ENCODE measurements at places on chromosomes 3 and 15.

- no peak for DNase-seq
Measured at GRCh38 chr15:60908888-60909287, 320.2 kb downstream of the RORA start.

- peak; percentile 59 for DNase-seq
Measured at GRCh38 chr15:83436513-83437158, 10.5 kb upstream of the SH3GL3 start.

GRCh38 chr15:31214864-31215489 lies 111.7 kb upstream of the KLF13 start:
- peak; percentile 40 for DNase-seq

DNA sequence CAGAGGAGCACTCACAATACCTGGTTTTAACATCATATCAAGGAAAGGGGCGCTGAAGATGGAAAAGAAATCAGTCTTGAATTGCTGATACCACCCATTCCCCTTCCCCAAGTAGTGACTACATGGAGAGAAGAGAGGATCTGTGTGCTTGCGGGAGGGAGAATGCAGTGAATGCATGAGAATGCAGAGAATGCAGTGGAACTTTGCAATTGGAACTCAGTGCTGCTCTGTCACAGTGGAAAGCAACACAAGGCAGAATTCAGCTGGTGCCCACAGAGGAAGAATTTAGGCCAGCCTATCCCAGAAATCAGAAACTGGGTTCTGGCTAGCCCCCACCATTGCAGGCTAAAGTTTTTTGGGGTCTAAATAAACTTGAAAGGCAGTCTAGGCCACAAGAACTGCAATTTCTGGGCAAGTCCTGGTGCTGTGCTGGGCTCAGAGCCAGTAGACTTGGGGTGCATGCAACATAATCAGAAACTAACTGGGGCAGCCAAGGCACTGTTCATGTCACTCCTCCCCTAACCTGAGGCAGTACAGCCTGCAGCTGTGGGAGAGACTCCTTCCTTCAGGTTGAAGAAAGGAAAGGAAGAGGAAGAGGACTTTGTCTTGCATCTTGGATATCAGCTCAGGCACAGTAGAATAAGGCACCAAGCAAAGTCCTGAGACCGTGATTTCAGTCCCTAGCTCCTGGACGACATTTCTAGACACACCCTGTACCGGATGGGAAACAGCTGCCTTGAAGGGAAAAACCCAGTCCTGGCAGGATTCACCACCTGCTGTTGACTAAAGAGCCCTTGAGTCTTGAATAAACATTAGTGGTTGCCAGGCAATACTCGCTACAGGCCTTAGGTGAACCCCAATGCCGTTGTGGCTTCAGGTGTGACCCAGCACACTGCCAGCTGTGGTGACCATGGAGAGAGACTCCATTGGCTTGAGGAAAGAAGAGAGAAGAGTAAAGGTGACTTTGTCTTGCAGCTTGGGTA lies 329.3 kb downstream of the TBL1XR1 start:
- DNase-seq = no peak

- no peak for DNase-seq
Measured at GRCh38 chr15:36841193-36841592, 259.2 kb downstream of the MEIS2 start.

DNA sequence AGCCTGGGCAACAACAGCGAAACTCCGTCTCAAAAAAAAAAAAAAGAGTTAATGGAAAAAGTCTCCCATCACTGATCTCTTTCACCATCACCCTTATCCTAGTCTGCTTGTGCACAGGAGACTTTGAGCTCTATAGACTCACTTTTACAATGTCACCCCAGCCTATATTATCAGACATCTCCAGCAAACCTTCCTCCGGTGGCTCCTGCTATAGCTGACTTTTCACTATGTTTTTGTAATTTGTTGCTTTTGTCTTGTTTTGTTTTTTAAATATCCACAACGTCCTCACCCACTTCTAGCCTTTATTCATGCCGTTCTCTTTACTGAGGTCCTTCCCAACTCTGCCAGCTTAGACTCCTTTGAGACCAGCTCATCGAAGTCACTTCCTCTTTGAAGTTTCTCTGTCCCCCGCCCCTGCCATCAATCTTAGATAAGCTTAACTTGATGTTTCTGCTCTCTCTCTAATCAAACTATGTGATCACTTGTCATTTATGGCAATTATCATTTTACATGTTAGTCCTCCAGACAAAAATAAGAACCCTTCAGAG lies 82.7 kb upstream of the CHD2 start:
- no peak for DNase-seq

GRCh38 chr3:112013784-112014143 lies 15.0 kb downstream of the TAGLN3 start:
- no peak for DNase-seq

GRCh38 chr3:127124120-127124519 lies 68.8 kb upstream of the PRR23E start:
- DNase-seq = no peak

GRCh38 chr15:77819851-77820728 lies 187.4 kb upstream of the LINGO1 start:
- DNase-seq = peak; percentile 90

GRCh38 chr3:102450976-102451375 lies 16.2 kb downstream of the ZPLD1 start:
- DNase-seq = no peak

DNA sequence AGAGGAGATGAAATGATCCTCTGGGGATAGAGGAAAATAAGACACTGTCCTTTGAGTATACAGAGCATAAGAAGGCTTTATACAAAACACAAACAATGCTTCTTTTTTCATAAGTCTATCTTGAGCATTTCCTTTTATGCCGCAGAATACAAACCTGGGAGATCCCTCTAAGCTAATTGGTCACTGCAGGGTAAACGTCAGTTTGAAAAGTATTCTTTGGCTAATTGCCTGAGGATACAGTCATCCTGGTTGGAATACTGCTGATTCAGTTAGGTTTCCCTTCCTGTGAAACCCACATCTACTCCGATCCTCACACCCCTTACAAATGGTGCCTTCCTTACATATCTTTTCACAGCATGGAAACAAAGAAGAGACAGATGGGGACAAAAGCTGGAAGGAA lies 10.6 kb downstream of the WNT5A start:
- DNase-seq = no peak

DNA sequence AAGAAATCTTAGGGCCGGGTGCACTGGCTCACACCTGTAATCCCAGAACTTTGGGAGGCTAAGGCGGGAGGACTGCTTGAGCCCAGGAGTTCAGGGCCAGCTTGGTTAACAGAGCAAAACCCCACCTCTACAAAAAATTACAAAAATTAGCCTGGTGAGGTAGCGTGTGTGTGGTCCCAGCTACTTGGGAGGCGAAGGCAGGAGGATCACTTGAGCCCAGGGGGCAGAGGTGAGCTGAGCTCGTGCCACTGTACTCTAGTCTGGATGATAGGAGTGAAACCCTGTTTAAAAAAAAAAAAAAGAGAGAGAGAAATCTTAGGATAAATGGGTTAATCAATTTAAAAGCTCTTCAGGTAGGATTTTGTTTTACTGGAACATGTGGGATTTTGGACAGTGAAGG lies 31.2 kb upstream of the DUT start:
- DNase-seq = no peak

DNA sequence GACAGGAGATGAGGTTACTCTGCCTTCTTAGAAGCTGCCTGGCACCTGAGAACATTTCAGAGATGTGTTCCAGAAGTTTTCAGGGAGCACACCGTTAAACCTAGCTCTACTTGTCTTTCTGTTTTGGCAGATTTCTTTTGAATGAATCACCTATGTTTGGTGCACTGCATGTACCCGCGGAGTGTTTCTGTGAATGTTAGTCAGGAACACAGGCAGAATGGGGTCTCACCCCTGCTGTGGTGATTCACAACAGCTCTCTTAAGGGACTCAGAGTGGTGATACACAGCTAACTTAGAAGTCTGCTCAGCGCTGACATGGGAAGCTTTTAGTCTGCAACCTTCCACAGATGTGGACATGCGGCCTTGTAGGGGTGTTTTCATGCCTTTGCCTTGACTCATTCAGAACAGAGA lies 24.0 kb downstream of the TSEN2 start:
- no peak for DNase-seq

GRCh38 chr3:110810356-110810755 lies 261.3 kb upstream of the NECTIN3 start:
- no peak for DNase-seq

GRCh38 chr3:56725175-56725574 lies 42.1 kb upstream of the TASOR start:
- no peak for DNase-seq

DNA sequence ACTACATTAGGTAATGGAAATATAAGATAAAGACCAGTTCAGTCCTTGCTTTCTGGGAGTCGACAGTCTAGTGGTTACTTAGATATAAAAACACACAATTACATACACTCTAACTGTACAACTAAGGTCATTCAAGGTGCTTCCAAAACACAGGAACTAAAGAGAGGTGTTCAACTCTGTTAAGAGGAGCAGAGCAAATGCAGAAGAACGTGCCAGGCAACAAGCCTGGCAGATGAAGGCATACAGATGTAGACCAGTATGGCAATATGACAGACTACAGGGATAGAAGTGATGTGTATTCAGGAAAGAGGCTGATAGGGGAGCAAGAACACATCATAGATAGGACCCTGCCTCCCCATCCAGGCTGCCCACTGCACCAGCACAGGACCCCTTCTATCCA lies 78.3 kb downstream of the CBLB start:
- no peak for DNase-seq

DNA sequence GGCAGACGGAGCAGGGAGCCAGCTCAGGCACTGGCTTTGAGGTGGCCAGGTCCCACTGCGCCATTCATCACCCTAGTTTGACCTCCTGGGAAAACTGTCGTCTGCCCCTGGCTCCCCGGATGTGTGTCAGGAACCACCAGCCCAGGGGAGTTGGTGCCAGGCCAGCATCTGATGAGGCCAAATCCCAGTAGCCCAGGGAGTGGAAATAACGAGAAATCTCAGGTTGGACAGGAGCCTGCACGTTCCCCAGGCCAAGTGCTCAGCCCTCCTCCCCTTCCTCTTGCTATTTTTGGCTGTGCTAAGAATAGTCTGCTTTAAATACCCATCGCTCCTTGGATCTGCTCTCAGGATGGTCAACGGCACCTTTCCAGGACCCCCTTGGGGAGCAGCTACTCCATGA lies 93.1 kb upstream of the RPL32 start:
- DNase-seq = no peak

GRCh38 chr15:90294601-90295269 lies 29.3 kb downstream of the NGRN start:
- peak; percentile 31 for DNase-seq

GRCh38 chr15:98657721-98658120 lies 9.4 kb downstream of the IGF1R start:
- no peak for DNase-seq

- DNase-seq = no peak
Measured at GRCh38 chr3:34109021-34109420, 310.6 kb downstream of the PDCD6IP start.

- no peak for DNase-seq
Measured at GRCh38 chr3:83033133-83033532, 1271.7 kb upstream of the GBE1 start.

DNA sequence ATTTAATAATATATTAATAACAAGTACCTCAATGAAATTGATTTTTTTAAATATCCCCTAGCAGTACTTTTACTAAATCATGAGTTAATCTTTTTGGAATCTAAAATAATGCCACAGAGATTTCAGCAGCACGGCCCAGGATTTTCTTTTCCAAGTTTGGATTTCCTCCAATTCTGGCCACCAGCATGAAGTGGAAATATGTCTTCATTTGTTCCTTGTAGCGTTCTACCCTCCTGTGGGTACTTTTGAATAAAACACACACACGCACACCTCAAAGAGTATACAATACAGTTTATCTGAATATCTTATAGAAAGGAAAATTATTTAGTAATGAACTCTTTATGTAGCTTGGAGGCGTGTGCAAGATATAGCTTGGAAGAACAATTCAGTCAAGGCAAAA lies 125.1 kb upstream of the STT3B start:
- DNase-seq = no peak

DNA sequence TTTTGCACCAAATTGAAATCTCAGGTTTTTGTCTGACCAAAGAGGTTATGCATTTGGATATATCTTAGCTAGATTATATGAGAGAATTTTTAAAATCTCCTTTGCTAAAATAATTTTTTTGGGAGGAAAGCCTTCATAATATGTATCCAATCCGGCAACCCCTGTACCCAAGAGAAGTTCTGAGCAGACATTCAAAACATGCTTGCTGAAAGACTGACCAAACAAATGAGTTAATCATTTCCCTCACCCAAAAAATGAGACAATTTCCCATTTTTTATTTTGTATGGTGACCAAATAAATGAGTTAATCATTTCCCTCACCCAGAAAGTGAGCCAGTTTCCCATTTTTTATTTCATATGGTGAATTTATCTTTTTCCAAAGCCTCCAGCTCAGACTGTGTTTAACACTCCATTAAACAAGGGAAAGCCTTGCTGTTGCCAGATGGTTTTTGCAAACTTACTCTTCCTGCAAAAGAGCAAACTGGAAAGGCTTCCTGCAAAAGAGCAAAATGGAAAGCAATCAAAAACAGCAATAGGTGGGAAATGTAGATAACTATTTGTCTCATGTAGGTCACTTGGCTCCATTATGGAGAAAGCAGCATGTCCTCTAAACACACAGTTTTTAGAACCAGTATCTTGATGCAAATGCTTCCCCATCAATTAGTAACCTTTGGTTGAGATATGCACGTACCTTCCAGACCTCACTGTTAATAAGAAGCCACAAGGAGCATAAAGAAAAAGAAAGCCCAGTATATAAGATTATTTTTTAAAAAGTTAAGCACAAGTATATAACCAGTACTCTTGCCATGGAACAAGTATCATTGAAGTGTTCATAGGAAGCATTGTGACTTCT lies 78.4 kb upstream of the OSTN start:
- DNase-seq = no peak

DNA sequence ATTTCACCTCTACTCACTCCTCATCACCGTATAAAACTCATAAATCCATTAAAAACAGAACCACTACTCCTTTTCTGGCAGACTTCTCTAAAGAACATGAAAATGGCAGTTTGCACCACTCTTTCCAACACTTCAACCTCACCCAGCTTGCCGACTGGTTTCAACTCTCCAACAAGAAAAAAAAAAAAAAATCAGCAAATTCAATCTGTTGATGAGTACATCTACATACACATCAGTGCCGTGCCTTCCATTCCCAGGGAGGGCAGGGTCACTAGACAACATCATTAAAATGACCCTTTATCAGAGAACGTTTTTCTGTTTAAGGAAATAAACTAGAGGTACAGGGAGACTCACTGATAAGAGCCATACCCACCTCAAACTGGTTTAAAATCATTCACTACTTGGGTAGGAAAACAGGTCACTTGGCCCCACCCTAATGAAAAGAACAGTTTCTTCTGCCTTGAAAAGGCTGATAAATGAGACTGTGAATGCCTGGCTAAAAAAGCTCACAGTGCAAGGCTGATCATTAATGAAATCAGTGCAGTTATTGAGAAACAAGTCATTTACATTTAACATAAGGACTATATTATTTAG lies 6.0 kb downstream of the ANXA2 start:
- no peak for DNase-seq

DNA sequence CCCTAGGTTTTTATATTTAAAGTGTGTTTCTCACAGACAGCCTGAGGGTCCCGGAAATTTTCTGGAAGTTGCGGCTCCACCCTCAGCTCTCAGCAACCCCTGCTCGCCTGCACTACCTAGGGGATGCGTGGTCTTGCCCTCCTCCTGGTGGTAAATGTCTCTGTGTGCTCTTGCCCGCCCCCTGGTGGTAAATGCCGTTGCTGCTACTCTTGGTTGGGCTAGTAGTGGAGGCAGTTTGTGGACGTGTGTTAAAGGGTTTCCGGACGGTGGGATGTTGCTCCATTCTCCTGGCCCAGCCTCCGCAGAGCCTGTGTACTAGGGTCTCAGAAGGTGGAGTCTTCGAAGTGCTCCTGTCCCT lies 27.4 kb downstream of the STOML1 start:
- DNase-seq = peak; percentile 92

- no peak for DNase-seq
Measured at GRCh38 chr3:72451841-72452240, 396.4 kb downstream of the SHQ1 start.
